ENCODE measurements at places on chromosomes 7 and 10.

- no peak for DNase-seq
Measured at GRCh38 chr10:69268761-69269416, 9.4 kb upstream of the HK1 start.

- DNase-seq: no peak
Measured at GRCh38 chr7:96870934-96871333, 134.4 kb upstream of the DLX6 start.

DNA sequence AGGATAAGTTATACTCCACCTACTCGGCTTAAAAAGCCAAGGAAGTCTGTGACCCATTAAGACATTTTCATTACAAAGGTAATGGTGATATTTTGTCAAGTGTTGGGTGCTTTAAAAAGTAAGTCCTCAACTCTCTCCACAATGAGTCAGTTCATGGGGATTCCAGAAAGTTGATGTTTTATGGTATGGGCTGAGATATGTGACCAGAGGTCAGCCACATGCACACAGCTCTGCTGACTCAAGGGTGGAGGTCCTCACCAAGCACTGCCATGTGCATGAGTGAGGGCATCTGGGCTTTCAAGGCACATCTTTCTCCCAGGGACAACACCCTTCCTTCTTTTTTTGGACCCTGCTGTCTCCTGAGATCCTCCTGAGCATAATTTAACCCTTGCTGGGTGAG, 292.9 kb downstream of the PTEN start:
- DNase-seq: no peak

DNA sequence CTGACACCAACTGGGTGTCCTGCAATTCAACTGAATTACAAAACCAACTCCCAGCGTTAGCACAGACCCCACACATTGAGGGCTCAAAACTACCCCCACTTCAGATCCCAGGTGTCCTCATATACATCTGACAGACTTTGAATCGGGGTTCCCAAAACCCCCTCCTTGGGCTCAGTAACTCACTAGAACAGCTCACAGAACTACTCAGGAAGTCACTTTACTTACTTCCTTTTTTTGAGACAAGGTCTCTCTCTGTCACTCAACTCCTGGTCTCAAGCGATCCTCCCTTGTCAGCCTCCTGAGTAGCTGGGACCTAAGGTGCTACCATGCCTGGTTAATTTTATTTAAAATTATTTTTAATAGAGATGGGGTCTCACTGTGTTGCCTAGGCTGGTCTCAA, 456.0 kb downstream of the SDK1 start:
- no peak for DNase-seq

DNA sequence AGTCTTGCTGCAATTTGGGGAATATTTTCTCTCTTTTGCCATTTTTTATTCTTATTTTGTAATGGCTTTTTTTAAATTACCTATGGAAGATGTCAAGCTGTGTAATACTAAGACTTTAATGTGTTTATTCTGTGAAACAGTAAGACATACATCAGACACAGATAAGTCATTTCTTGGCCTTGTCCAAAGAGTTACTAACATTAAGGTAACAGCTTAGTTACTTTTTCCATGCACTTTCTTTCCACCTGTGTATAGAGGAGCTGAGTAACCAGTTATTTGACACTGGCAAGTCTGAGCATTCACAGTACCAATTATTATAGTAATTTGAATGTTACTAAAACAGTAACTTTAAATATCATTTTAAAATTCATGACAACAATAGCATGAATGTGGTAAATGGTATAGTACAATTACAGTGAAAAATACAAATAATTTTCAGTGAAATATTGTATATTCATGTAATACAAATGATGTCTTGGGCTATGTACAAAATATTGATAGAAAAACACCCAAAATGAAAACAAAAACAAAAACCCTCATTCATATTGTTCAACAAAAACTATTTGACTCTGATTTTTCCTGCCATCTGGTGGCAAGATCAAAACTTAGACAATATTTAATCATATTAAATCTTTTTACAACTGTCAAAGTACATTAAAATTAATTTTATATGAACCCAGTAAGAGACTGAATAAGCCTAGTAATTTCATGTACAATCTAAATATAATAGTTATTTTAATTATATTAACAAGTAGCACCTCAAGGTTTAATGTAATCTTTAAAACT, 259.8 kb upstream of the SEMA3A start:
- DNase-seq: no peak

DNA sequence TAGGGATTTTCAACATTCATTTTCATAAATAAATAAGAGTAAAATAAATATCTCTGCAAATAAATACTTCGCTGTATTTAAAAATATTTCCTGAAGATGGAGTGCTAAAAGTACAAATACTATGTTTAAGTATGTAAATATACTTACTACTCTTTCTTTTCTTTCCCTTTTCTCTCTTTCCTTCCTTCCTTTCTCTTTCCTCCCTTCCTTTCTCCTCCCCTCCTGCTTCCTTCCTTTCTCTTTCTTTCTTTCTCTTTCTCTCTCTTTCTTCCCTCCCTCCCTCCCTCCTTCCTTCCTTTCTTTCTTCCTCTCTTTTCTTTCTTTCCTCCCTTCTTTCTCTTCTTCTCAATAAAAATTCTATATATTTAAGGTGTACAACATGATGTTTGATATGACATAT, 496.1 kb downstream of the CCSER2 start:
- DNase-seq: no peak

DNA sequence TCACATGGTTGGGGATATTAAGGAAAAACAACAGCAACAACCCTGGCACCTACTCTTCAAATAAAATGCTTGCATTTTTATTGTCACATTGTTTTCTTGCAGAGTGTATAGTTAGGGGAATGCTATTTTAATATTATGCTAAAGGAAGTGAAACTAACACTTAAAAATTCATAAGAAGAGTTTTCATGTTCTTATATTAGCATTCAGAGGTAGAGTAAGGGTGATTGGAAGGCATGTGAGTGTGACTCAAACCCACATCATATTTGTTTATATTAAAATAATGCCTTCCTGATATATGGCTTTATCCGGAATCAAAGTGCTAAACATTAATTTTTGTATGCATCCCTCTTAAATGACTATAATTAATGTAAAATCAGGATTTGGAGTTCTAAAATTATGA, 59.8 kb upstream of the TES start:
- no peak for DNase-seq

DNA sequence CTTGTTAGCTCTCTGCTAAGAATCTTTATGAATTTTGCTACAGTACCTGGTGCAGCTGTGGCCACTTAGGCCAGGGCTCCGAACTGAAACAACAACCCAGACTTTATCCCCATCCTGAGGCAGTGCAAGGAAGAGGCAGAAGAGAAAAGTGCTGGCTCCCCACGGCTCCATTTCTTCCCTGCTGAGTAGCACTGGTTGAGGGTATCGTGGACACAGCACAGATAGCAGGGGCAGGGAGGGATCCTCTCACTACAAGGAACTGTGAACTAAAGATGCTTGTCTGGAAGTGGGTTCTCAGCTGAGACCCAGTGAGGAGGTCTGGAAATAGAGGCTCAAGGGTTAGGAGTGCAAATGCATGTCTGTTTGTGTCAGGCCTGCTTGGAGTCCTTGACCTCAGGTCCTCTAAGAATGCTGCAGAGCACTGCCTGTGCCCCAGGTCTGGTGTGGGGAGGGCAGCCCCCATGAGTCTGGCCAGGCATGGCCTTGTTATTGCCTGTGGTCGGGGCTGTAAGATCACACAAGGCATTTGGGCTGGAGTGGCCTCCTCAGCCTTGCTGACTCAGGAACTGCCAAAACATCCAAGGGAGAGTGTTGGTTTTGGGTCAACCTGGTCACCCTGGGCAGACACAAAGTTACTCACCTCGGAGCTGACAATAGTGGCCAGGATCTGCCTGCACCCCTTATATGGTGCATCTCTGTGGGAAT, 58.1 kb downstream of the DMBT1 start:
- no peak for DNase-seq

GRCh38 chr7:133912916-133913697, 214.0 kb upstream of the LRGUK start:
- no peak for DNase-seq

DNA sequence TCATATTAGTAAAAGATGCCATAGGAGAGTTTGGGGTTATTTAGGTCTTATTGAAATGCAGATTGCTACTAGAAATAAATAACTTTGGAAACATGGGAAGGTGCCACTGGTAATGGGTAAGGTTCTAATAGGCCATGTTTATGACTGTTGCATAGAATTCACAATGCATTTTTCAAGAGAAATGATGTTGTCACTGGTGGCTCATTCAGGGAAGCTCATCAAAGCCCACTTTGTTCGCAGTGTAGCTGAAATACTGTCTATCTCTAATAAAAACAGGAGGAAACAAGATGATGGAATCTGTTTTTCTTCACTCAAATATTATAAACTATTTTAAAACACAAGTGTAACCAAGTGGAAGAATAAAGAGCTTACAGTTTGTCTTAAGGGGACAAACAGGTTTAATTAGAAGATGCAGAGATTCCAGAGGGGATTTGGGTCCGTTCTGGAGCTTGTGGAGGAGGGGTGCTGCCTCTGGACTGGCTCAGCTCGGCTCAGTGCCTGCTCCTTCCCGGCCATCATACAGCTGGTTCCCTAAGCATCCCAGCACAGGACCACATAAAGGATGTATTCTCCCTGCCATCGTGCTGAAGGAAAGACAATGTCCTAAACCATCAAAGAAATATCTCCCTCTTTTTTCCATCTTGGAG, 20.4 kb downstream of the OPALIN start:
- no peak for DNase-seq

DNA sequence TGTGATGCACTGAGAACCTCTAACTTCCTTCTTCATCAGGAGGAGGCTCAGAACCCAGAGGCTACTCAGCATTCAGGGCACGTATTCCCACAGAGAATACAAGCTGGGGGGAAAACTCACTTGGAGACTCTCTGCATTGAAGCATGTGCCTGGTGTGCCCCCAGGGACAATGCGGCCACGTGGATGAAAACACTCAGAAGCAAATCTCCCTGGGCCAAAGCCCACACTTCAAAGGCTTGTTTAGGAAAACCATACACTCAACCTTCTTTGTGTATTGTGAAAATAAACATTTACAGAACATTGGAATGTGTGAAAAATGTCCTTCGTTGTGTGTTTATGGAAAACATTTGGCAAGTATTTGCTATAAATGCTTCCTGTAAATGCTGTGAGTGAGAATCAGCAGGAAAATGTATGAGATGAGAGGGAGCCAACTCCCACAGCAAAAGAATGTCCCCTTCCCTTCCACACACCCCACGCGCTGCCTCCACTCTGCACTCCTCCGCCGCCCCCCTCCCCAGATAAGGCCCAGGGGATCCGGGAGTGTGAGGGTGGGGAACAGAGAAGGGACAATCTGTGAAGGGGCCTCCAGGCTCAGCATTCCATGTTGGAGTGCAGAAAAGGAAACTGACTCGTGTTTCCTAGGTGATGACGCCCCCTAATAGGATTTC, 339.5 kb downstream of the ELMO1 start:
- no peak for DNase-seq

GRCh38 chr10:110733218-110733952, 89.2 kb downstream of the RBM20 start:
- DNase-seq: no peak

DNA sequence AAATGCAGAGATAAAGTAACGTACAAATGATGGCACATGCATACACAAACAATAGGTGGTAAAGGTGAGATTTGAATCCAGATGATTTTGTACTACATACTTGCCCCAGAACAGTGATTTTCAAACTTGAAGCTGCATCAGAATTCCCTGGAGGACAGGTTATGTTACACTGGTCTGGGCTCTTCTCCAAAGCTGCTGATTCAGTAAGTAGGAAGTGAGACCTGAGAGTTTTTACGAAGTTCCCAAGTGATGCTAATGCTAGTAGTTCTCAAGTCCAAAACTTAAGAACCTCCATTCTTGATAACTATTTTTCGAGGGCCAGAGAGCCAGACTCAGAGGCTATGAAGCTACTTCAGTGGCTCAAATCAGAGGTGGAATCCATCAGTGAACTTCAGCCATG, 159.0 kb upstream of the POM121L12 start:
- no peak for DNase-seq

GRCh38 chr7:2530071-2530987, 10.8 kb downstream of the LFNG start:
- no peak for DNase-seq

DNA sequence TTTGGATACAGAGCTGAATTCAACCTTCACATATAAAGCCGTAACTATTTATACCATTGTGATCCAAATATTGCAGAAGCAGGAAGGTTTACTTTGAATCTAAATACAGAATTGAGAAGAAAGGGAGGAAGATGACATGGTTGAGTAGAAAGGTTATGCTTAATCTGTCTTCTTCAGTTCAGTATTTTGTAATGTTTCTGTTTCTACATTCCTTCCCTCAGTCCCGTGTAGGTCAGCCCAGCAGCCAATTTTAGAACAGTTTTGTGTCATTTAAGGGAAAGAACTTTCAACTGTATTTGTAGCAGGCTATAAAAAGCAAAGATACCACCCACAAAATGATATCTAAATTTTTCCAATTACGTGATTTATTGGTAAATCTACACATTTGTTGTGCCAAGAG, 97.4 kb downstream of the CPED1 start:
- DNase-seq: no peak

- peak; percentile 13 for DNase-seq
Measured at GRCh38 chr7:7820939-7821338, 102.5 kb upstream of the RPA3 start.

GRCh38 chr10:29249018-29249417, 39.9 kb upstream of the LYZL1 start:
- no peak for DNase-seq

GRCh38 chr7:26216049-26216448, 14.5 kb downstream of the CBX3 start:
- DNase-seq: no peak

GRCh38 chr7:151313857-151314256, 27.8 kb upstream of the NUB1 start:
- no peak for DNase-seq

GRCh38 chr7:115070311-115070710, 148.4 kb downstream of the MDFIC start:
- no peak for DNase-seq

- DNase-seq: no peak
Measured at GRCh38 chr10:31172925-31173324, 141.3 kb upstream of the ZNF438 start.

DNA sequence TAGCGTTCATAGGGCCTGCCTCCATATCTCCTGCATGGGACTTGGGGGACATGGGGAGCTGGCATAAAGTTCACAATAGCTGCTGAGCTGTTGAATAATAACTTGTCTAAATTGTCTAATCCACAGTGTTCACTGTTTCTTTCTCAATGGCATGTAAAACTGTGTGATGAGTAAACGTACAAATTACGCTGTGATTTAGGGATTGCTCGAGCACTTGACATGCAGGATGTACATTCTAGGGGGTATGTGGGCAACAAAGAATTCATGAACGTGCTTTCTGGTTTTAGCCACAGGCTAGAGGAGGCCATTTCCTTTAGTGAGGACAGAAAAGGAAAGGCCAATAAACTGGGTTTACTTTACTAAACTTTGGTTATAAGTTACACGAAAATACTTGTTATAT, 534.2 kb upstream of the ZWINT start:
- no peak for DNase-seq

GRCh38 chr10:102782673-102783551, 39.2 kb downstream of the WBP1L start:
- DNase-seq: no peak

DNA sequence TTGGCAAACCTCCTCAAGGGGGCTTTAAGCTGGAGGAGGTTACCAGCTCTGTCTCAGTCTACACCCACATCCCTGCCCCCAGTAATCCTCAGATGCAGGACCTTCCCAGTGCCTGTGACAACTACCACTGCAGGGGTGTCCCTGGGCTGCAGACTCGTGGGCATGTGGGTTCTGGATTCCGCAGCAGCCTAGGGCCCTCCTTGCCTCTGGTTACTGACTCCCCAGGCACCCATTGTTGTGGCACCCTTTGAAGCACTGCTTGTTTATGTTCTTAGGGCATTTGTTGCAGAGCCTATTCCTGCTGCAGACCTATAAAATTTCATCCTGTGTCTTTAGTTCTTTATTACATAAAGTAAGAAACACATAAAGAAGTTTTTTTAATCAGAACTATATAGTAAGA, 51.1 kb upstream of the GJD4 start:
- DNase-seq: no peak

All from NCI-H524 (cell line).